ENCODE measurements at places on chromosomes 4 and X. TPM values are rescaled to one million over a fixed set of nuclear protein-coding genes. Genes with fewer than 3 reads are reported as not detected.
A peak's percentile ranks its signal among the peaks of the same experiment; 100 is the strongest.

The OCIAD1 gene
- total RNA-seq: 119 TPM

- no peaks in the 10 kb centered on the region for H3K36me3 ChIP-seq
- no peak for DNase-seq
- H3K4me3 ChIP-seq: no peak overlapping the region
- no peak overlapping the region for H3K27ac ChIP-seq
These were observed 119.1 kb upstream of the OTUD4 start for GRCh38 chr4:145299380-145300076.

DNA sequence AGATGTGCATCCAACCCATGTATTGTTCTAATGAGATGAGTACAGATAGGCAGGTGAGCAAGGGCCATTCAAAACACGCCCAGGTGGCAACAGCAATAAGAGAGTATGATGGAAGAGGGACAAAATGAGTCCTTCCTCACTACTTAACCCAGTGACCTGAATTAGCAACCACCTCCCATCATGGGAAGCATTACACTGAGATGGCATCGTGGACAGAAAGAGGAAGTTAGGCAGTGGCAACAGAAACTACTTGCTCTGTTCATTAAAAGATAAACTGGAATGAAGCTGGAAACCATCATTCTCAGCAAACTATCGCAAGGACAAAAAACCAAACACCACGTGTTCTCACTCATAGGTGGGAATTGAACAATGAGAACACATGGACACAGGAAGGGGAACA lies 17.2 kb downstream of the RXFP1 start:
- DNase-seq: no peak
- H3K27me3 ChIP-seq: no peaks in the 10 kb centered on the region
- no peaks in the 10 kb centered on the region for H3K4me1 ChIP-seq
- no peaks in the 10 kb centered on the region for H3K36me3 ChIP-seq

The VSIG4 gene
- 9.9 TPM for total RNA-seq

- H3K4me1 ChIP-seq: no peaks in the 10 kb centered on the region
- no peaks in the 10 kb centered on the region for H3K36me3 ChIP-seq
- peak; percentile 51 for DNase-seq
- H3K27ac ChIP-seq: no peak overlapping the region
- no peaks in the 10 kb centered on the region for H3K27me3 ChIP-seq
These were observed 35.3 kb downstream of the PNPLA4 start for GRCh38 chrX:7891928-7892327.

The SLC10A7 gene
- 22.5 TPM for total RNA-seq

- H3K27ac ChIP-seq: no peak overlapping the region
- H3K36me3 ChIP-seq: no peaks in the 10 kb centered on the region
- H3K27me3 ChIP-seq: no peaks in the 10 kb centered on the region
- peak; percentile 27 for DNase-seq
These were observed 2.9 kb upstream of the FTSJ1 start for GRCh38 chrX:48472851-48473703.

The CPXCR1 gene
- not detected for total RNA-seq

The POLN gene
- 3.2 TPM for total RNA-seq

DNA sequence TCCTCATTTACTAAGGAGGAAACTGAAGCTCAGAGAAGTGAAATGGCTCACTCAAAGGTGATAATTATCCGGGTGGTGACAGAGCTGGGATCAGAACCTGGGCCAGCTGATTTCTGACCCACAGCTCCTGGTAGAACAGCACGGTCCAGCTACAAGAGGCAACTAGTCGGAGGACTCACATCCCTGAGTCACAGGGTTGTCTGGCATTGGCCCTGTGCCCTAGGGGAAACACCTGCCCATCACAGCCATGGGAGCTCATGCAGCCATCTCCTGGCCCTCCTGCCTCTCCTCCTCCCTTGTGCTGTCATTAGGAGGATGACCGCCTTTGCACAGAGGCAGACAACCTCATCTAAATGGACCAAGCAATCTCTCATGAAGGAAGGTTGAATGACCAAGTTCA lies 115.2 kb upstream of the TSPAN5 start:
- no peak for DNase-seq
- no peaks in the 10 kb centered on the region for H3K36me3 ChIP-seq
- H3K4me1 ChIP-seq: no peaks in the 10 kb centered on the region
- no peak overlapping the region for H3K27ac ChIP-seq

The PABPC1L2B gene
- total RNA-seq: not detected

DNA sequence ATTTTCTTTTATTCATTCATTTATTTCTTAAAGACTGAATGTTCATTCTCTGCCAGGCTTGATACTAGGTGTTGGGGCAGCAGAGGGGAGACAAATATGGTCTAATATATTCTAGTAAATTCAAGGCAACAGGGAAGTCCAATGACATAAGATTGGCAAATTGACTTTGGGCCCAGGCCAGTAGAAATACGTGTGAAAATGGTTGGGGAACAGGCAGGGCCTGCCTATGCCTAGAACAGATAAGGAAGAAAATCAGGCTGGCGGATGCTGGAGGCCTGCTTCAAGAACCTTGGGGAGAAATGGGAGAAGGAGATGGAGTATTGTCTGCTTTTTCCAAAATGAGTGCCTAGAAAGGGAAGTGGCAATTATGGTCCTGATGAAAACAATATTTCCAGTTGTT lies 108.6 kb downstream of the RTL5 start:
- DNase-seq: peak; percentile 3
- H3K27ac ChIP-seq: no peak overlapping the region
- H3K36me3 ChIP-seq: no peaks in the 10 kb centered on the region
- H3K4me1 ChIP-seq: no peaks in the 10 kb centered on the region

- peak overlapping the region; percentile 56 for H3K4me3 ChIP-seq
- H3K36me3 ChIP-seq: no peaks in the 10 kb centered on the region
- peaks cover 14% of the 10 kb centered on the region for H3K27me3 ChIP-seq
These were observed 581 bp upstream of the STK32B start for GRCh38 chr4:5050520-5051277.

The GPM6B gene
- total RNA-seq: 1.0 TPM

The POU3F4 gene
- total RNA-seq: not detected

All from adrenal gland (tissue), 19 donors.